ENCODE measurements at places on chromosomes 1 and 21. TPM values are rescaled to one million over a fixed set of nuclear protein-coding genes. Genes with fewer than 3 reads are reported as not detected.
A peak's percentile ranks its signal among the peaks of the same experiment; 100 is the strongest.

DNA sequence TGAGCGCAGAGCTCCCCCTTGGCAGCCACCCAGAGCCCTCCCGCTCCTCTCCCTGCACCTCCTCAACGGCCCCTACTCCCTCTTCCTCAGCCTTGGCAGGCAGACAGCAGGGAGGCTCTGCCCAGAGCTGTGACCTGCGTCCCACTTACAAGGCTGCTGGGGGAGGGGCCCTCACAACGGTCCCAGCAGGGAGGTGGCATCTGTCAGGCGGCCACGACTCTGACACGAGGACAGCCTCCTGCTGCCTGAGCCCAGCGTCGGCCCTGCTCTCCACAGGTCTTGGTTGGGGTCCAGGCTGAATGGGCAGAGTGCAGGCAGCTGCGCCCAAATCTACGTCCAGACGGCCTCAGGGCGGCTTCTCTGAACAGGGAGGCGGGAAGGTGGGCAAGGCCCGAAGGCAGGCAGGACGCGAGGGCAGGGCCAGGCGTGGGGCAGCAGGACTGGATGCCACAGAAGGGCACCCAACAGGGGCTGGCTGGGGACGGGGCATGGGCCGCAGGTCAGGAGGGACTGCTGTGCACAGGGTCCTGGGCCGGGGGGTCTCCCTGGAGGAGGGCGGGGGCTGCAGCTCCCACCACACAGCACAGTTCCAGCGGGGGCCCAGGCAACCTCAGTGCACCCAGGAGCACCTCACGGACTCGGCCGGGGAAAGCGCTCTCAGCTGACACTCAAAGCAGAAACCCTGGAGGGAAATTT lies 7.5 kb downstream of the SLC19A1 start:
- no peak for DNase-seq

- DNase-seq = peak; percentile 63
These were observed 36.1 kb downstream of the LRIF1 start for GRCh38 chr1:110927484-110928075.

DNA sequence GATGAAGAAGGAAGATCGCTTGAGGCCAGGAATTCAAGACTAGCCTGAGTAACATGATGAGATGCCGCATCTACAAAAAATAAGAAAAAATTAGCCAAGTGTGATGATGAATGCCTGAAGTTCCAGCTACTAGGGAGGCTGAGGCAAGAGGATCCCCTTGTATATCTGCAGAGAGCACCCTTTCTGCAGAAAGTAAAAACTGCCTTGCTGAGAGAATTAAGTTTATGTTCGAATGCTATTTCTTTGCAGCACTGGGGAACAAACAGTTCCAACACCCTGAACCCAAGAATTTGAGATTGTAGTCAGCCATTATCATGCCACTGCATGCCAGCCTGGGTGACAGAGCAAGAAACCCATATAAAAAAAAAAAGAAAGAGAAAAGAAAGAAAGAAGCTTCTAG lies 20.6 kb upstream of the KCNT2 start:
- no peak for DNase-seq

- DNase-seq = no peak
These were observed 21.3 kb upstream of the CYP4X1 start for GRCh38 chr1:47002211-47002610.

DNA sequence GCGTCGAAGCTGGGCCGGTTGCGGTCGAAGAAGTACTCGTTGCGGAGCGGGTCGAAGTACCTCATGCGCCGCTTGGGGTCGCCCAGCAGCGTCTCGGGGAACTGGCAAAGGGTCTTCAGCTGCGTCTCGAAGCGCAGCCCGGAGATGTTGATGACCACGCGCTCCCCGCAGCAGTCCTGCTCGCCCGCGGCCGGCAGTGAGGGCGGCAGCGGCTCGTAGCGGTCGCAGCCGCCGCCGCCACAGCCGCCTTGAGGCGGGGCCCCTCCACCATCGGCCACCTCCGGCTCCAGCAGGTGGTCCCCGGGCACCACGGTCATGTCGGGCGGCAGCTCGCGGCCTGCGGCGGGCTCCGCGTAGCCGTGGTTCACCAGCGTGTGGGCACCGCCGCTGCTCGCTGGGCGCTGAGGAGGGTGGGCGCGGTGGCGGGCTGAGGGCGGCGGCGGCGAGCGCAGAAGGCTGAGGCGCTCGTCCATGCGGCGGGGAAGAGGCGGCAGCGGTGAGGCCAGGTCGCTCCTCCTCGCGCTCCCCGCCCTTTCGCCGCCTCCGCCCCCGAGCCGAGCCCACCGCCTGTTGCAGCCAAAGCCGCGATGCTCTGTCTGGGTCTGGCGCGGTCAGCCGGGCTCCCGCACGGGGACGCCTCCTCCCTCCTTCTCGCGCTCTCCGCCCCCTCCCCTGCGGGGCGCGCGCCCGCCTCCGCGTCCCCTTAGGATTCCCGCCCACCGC lies at the start of gene KCNA3:
Gene KCNA3 (minus strand): TSS at position 604 of the 723 bp plus-strand sequence. CDS start 131 bp downstream, at position 473.
- DNase-seq = peak; percentile 69

GRCh38 chr1:2415801-2416208 lies 3.4 kb upstream of the PEX10 start:
- DNase-seq = no peak

DNA sequence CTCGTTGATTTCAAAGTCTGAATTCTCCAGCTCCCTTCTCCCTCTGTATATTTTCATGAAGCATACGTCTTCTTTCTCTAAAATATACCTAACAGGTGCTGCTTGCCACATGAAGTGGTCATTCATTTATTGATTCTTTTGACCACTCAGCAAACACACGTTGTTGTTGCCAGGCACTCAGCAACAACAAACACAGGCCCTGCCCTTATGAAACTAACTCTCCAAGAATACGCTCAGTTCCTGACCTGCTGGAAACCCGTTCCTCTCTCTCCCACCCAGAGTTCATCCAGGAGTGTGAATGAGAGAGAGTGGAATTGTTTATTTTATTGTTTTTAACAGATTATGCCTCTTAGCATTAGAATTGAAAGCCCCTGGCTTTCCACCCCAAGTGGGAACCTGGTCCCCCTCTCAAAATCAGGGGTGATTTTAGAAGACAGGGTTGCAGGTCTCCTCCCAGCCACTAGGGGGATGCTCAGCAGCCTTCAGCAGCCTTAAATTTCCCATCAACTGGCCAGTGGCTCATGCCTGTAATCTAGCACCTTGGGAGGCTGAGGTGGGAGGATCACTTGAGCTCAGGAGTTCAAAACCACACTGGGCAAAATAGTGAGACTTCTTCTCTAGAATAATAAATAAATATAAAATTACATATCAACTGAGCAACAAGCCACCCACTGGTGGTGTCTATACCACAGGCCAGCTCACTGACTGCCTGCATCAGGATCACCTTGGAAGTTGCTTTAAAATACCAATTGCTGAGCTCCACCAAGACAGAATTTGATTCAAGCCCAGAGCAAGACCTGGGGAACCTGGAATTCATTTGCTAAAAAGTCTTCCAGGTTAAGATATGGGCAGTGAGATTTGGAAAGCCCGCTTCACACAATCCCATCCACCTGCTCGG lies 181.0 kb upstream of the KLHDC7A start:
- DNase-seq = peak; percentile 25

- DNase-seq = no peak
These were observed 363.6 kb upstream of the CAMK1G start for GRCh38 chr1:209219791-209220524.

DNA sequence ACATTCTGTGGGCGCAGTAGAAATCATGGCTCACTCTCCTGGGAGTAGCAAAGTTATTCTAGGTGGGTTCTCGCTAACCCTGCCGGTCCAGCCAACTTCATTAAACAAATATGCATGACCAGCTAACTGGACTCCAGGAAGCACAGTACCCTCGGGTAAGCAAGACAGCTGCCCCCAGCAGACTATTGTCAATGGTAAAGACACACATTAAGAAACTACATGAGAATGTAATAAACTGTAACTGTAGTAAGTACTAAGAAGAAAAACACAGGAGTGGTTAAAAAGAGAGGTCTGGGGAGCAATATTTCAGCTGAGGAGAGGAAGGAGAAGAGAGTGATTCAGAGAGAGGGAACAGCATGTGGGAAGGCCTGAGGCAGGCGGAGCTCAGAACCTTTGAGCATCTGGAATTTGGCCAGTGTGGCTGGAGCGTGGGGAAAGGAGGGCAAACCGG lies 7.4 kb downstream of the SLC2A5 start:
- peak; percentile 27 for DNase-seq

GRCh38 chr1:207922554-207922953 lies 11.6 kb upstream of the CD34 start:
- DNase-seq = no peak

- peak; percentile 48 for DNase-seq
These were observed 91.5 kb downstream of the IER5 start for GRCh38 chr1:181179987-181180365.

- DNase-seq = no peak
These were observed 4.8 kb downstream of the TBX19 start for GRCh38 chr1:168285521-168285790.

DNA sequence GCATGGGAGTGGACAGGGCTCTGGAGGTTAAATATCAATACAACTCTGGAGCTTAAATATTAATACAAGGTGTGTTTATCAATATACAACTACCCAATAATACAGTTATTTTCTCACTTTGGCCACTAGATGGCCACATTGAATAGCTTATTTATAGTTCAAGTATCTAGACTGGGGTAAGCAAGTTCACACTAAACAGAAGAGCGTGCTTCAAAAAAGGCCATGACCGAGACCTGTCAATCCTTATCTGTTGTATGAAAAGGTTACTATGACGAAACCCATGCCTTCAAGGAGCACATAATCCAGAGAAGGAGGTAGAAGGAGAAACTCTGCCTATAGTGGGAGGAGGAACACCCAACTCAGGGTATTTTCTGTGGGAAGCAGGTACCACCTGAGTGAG lies 29.1 kb downstream of the CHML start:
- DNase-seq = peak; percentile 43

GRCh38 chr1:201739492-201740085 lies 89.4 kb upstream of the IPO9 start:
- no peak for DNase-seq

- DNase-seq = no peak
These were observed 3.2 kb upstream of the KRTAP19-8 start for GRCh38 chr21:31041295-31042079.

DNA sequence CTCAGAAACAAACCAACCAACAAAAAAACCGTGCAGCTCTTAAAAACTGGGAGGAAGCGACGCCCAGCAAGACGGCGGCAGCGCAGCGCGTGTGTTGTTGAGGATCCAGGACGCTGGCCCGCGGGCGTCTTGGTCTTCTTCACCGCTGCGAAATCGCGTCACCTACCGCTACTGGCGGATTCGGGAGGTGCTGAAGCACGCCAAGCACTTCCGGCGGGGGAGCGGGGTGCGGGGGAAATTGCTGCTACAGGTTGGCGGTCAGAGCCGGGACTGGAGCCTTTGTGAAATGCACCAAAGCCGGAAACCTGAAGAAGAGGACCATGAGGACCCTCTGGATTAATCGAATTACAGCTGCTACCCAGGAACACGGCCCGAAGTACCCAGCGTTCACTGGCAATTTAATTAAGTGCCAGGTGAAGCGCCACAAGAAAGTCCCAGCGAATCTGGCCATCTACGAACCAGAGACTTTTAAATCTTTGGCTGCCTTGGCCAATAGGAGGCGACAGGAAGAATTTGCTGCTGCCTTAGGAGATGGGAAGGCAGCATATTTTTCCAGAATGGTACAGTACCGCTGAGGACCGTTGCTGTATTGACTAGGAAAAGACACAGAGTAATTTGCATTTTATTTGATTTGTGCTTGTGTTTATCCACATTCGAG lies 11.9 kb upstream of the RIPPLY3 start:
- no peak for DNase-seq

DNA sequence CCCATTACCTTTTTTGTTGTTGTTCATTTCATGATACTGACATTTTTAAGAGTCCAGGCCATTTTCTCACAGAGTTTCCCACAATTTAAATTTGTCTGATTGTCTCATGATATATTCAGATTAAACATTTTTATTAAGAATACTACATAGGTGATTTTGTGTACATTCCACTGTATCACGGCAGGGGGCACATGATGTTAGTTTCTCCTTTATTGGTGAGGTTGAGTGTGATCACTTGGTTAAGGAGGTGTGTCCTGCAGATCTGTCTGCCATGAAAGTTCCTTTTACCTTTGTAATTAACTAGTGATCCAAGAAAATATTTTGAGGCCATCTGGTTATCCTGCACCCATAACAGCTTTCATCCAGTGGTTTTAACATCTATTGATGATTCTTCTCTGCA lies 11.8 kb downstream of the RTCA start:
- DNase-seq = peak; percentile 10

DNA sequence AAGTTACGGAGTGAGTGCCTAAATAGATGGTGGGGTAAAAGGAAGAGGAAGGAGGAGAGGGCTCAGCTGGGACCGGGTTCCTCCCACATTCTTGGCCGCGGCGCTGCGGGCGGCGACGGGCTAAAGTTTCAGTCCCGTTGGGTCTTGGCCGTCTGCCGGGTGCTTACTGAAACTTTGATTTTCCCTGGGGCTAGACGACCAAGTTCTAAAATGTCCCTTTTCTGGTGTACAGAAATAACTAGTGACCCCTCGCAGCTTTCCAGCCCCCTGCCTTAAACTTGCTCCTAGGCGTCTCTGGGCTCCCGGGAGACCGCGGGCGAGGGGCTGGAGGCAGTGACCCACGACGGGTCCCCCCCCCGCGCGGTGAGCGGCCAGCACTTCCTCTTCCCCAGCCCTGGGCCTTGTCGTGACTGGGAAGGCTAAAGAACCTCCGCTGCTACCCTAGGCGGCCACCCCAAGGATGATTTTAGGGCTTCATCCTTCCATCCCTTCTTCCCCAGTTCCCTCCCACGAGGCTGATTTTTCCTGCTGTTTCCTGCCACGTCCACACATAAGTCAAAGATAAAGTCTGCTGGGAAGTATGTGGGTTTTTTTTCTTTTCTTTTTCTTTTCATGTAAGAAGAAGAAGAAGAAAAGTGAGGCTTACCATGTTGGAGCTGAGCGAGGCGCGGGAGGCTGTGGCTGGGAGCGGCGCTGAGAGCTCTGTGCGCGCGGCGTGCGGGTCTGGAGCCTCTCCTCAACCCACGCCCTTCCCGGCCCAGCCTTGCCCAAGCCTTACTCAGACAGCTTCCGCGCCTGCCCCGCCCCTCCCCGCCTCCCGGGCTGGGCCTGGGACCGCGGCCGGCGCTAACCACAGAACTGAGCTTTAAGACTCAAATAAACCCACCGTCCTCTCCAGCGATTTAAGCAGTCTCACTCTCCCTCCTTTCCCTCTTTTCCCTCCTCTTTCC lies at the start of gene S100A11:
Gene S100A11 (minus strand): TSS at position 738 of the 950 bp plus-strand sequence. CDS start 89 bp downstream, at position 649.
- peak; percentile 96 for DNase-seq

DNA sequence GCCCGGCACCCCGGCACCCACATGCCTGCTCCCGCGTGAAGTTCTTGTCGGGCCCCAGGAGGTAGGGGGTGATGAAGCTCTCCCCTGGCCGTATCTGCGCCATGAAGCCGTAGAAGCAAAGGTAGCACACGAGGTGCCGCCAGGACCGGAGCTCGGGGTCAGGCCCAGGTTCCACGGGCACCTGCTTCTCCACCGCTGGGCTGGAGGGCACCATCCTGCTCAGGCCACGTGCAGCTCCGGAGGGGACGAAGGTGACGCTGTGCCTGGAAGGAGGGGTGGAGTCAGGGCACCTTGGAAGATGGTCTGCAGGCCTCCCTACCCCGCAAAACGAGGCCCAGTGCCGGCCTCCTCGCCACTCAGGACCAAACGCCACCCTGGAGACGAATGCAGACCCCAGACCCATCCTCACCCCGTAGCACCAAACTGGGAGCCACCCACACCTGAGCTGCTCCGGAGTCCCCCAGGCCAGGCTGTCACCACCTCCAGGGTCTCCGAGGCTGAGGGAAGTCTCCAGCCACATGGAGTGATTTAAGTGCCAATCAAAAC lies 4.4 kb downstream of the SLC19A1 start:
- no peak for DNase-seq

SERTAD4 gene
- 4.4 TPM for total RNA-seq

THRAP3 gene
- total RNA-seq = 76.3 TPM

HTR6 gene
- not detected for total RNA-seq

AMY2A gene
- total RNA-seq = not detected

CTTNBP2NL gene
- total RNA-seq = 9.3 TPM

CYP4A22 gene
- total RNA-seq = not detected

GUCA2B gene
- total RNA-seq = not detected
